CD4-positive, alpha-beta T cell treated with Interleukin-17A for 4 hours (primary cell): ENCODE measurements at places on chromosomes 5 and 9.

- DNase-seq, result no peak
These were observed 107.3 kb upstream of the ALDH1B1 start for GRCh38 chr9:38285236-38285635.

DNA sequence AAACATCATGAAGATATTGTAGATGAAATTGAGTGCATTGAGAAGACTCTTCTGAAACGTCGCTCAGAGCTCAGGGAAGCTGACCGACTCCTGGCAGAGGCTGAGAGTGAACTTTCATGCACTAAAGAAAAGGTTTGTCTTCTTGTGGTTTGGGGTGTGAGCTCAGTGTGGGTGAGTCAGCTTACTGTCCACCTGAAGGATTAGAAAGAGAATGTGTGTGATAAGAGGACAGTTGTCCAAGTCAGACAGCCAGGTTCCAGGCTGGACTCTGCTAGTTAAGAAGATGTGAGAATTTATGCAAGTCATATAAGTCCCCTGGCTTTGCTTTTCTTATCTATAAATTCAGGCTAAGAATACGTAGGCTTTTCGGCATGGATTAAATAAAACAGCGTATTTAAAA is 46.9 kb downstream of the RAB14 start:
- no peak for DNase-seq

DNA sequence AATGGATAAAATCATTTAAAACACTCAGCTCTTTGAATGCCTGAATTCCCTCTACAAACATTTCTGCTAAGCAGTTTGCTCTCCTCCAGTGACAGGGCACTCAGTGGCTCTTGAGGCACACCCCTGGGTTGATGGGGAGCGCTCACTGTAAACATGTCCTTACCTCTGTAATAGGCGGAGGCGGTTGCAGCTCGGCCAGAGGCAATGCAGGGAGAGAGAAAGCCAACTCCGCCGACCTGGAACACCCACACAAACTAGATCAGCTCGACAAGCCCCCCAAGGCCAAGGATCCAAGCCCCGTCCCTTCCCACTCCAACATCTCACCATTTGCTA is 329 bp downstream of the CDC23 start:
- peak; percentile 21 for DNase-seq

DNA sequence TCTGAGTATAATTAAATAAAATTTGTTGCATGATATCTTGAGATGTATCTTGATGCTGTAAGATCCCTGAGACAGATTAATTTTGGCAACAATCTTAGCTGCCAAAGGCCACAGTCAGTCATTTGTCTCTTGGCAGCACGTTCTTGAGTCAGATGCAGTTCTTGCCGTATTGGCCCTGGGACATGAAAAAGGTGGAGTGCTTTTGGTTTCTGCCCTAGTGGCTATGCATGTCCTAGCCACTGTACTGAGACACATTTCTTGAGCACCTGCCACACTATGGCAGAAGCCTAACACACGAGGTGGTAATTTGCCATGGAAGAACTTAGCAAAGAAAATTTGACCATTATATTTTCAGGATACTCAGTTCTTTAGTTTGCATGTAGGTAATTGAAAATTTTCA is 45.0 kb upstream of the PHF2 start:
- no peak for DNase-seq

DNA sequence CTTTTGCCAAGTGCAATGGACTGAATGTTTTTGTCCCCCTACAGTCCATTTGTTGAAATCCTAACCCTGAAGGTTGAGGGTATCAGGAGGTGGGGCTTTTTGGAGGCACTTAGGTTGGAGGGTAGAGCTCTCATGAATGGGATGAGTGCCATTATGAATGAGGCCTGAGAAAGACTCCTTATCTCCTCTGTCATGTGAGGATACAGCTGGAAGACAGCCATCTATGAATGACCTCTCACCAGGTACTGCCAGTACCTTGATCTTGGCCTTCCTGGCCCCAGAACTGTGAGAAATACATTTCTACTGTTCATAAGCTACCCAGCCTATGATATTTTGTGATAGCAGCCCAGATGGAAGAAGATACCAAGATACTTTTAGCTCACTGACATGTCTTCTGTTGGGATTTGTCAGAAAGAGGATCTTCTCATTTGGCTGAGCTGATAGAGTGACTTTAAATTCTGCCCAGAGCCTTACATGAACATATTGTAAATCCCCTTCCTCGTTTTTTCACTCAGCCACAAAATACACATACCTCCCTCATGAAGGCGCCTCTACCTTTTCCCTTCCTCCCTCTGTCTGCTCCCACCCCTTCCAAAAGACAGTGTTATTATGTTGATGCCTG is 256.4 kb downstream of the PDZD2 start:
- DNase-seq, result no peak

- peak; percentile 93 for DNase-seq
These were observed 5.1 kb downstream of the MGAT4B start for GRCh38 chr5:179801304-179802206.

GRCh38 chr5:170315154-170315553 is 17.6 kb upstream of the LCP2 start:
- DNase-seq, result no peak

- no peak for DNase-seq
These were observed 2.6 kb downstream of the STRBP start for GRCh38 chr9:123265833-123266232.

- no peak for DNase-seq
These were observed 294.3 kb upstream of the HAPLN1 start for GRCh38 chr5:84014966-84015365.

GRCh38 chr5:149963729-149964128 is 3.2 kb downstream of the SLC26A2 start:
- DNase-seq, result no peak

- DNase-seq, result no peak
These were observed 156.0 kb downstream of the MACROH2A1 start for GRCh38 chr5:135242866-135243555.

DNA sequence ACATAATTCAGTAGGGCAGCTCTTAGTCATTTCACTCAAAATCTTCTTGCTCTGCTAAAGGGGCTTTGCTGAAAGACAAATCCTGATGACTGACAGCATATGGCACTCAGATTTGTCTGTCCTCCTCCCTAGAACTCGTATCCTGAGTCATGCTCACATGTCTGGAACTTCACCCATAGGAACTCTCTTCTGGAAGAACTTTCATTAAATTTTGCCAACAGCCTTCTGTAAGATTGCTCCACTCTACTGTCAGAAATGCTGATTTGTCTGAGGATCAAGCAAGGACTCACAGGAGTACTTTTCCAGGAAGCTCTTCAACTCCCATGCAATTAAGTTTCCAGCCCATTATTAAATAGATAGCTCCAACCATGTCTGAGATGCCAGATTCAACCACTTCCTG is 59.8 kb upstream of the SNX2 start:
- no peak for DNase-seq

- no peak for DNase-seq
These were observed 68.9 kb downstream of the COL27A1 start for GRCh38 chr9:114224247-114224610.

DNA sequence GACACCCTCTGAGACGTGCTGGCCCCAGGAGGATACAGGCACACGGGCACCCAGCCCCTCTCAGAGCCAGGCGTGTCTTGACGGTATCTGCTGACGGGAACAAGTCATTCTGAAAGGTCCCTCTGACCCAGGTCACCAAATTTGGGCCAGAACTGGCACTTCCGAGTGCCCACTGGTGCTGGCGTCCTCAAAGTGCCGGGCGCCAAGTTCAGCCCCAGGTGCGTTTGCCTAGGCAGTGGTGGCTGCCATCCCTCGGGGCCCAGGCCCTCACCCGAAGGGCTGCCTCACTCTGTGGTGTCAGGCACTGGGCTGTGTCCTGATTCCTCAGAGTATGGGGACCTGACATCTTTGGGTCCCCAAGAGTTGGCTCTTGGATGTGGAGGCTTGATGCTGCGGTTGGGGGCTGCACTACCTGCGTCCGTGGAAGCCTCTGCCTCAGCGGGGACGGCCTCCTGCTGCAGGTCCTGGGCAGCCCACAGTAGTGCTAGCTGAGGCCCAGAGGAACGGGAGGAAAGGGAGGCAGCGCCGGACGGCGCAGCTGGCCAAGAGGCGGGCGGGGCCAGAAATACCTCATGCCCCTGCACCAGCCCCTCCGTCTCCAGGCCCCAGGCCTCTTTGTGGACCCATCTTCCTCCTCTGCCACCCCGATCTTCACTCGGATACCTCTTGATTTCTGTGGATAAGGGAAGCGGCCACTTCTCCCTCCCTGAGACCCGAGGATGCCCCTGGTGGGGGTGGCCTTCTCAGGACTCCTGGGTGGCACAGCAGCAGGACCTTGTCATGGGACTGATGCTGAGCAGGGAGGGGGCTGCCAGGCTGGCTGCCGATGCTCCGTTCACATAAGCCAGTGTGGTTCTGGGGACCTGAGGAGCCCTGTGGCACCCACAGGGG is 109.4 kb upstream of the LMX1B start:
- no peak for DNase-seq

- DNase-seq, result no peak
These were observed 26.6 kb downstream of the POC5 start for GRCh38 chr5:75690669-75691068.

DNA sequence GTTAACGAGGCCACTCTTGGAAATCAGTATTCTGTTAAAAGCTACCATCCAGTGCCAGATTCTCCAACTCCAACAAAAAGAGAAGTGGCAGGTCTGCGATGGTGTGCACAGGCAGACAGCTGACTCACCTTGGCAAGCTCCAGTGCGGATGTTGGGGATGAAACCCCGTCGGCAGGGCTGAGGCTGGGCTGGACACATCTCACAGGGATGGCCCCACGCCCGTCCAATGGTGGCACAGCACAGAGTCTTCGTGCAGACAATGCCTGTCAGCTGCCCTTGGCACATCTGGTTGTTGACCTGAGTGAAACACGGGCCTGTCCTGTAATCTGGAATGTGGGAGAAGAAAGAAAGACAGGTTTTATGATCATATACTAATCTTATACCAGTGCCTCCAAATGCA is 73.4 kb downstream of the FBN2 start:
- no peak for DNase-seq

DNA sequence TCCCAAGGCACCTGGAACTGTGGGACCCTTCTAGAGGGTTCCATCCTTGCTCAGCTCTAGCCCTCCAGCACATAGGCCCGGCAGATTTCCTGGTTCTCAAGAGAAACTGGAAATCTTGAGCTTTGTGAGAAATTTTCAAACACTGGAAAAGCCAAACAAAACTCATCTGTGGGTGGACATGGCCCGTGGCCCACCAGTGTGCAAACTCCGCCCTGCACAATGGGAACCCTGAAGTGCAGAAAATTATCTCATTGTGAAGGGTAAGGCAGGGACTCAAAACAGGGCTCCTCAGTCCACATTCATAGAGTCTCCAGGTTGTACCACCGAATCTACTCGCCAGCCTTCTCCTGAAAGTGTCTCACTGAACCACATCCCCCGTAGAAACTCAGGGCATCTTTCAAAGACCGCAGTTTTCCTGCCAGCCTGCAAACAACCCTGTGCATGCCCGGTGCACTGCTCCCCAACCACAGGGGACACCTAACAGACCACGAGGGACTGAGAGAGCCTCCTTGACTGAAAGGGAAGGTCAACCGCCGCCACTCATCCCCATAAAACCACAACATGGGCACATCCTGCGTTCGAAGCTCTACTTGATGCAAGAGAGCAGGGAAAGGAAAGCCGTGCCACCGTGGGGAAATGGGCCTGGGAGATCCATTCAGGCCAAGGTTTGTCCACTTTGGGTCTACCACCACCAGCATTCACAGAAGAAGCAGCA is 18.1 kb downstream of the ADAMTS2 start:
- DNase-seq, result no peak

DNA sequence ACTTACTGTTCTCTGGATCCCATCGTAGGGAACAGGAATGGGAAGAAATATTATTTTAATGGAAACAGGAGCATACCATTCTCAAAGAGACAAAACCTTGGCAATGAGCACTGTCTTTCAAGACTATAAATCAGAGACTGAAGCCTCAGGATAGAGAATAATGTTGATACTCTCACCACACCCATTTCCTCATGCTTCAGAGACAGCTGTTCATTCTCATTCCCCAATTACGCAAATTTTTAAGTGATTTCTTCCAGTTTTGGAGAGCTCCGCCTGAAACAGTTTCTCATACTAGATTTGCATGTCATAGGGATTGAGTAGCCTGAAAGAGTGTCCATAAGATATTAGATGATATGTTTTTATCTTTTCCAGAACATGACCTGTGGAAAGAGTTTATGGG is 290.5 kb upstream of the RASA1 start:
- no peak for DNase-seq

DNA sequence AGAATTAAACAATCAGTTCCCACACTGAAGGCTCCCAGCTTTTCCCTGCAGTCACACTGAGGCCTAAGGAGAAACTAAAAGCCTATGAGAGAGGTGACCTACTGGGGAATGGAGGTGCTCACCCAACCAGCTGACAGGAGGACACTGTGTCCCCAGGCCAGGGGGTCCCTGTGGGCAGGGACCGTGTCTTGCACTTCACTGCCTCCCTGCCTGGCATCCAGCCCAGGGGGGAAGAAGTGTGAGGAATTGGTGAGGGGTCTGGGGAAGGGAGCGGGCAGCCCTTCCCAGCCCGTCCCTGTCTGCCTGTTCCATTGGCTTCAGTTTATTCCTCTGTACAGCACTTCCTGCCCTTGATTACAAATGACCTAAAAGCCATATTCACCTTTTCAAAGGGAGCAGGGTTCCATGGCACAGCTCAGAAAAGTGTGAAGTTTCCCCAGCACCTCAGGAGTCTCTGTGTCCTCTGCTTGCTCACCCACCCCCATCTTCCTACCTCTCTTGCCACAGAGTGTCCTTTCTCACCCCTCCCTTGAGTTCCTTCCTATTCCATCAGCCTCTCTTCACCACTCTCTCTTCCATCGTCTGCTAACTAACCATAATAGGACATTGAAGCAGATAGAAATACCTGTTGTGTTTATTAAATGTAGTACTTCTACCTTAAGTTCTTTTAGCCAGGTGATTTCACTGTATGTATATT is 12.9 kb downstream of the OTULINL start:
- no peak for DNase-seq

DNA sequence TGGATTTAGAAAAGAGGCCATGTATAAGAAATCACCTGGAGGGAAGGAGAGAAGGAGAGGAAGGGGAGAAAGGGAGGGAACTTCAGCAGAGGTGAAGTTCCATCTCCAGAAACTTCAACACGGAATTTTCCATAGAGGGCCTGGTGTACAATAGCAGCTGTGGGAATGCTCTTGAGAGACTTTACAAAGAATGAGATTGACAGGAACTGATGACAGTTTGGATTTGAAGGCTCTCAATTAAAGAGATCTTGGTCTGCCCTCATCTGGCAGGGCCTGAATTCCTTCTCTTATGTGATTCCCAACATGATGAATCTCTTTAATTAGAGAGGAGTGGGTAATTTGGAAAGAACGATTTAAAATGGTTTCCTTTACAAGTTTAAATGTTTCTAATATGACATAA is 143.5 kb downstream of the MLLT3 start:
- no peak for DNase-seq
